Esophagus squamous epithelium (tissue), 5 donors: ENCODE measurements at places on chromosomes 7 and 10.
A peak's percentile ranks its signal among the peaks of the same experiment; 100 is the strongest.

- DNase-seq, result no peak
Observed at GRCh38 chr10:75753621-75754020, 322.2 kb downstream of the LRMDA start.

- no peak for DNase-seq
Observed at GRCh38 chr10:126375926-126376554, 12.2 kb downstream of the ADAM12 start.

DNA sequence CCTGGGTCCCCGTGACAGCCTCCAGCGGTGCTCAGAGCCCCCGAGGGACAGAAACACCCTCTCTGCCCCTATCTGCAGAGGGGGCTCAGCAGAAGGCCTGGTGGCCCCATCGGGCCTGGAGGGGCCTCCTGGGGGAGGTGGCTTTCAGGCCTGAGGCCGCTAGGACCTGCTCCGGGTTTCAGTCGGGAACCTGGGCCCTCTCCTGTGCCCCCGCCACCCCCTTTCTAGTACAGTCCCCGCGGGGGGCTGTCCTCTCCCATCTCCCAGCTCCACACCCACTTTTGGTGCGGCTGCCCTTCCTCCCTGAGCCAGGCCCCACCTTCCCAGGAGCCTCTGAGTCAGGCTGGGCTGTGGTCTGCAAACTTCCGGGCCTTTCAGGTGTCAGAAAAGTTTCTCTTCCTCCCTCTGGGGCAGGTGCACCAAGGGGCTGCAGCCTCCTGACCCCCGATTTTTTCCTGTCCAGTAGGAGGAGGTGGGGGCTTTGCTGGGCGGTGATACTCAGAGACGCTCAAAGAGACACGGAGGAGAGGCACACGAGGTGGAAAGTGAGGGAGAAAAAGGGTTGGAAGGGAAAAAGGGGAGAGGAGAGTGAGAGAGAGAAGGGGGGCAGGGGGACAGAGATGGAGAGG, 692 bp downstream of the CARD11 start:
- DNase-seq, result peak; percentile 14

DNA sequence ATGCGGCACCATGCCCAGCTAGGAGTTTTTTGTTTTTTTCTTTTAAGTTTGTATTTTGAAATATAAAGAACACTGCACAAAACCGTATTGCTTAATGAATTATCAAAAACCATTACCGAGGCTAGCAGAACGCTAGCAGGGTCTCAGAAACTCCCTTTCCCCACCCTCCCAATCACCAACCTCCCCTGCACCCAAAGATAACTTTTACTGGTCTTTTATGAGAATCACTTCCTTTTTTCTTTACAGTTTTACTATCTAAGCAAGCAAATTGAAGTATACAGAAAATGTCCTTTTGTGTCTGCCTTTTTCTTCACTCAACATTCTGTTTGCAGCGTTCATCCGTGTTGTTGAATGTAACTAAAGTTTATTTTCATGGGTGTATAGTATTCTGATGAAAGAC, 13.4 kb downstream of the HIP1 start:
- no peak for DNase-seq

DNA sequence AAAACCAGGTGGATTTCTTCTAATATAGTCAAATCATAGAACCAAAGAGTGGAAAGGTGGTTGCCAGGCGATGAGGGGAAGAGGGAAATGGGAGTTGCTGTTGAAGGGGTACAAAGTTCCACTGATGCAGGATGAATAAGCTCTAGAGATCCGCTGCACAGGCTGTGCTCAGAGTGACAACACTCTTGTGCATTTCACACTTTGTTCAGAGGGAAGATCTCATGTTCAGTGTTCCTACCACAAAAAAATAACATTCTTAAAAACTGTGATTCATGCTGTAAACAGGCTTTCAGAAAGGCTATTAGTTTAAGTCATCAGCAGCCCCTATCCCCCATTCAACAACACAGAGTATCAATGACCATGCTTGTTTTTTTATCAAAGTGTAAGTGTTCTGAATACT, 213.8 kb downstream of the COBL start:
- no peak for DNase-seq
